Activated CD8-positive, alpha-beta memory T cell treated with anti-CD3 and anti-CD28 coated beads for 4 hours (primary cell): ENCODE measurements at places on chromosomes 6 and 20.

DNA sequence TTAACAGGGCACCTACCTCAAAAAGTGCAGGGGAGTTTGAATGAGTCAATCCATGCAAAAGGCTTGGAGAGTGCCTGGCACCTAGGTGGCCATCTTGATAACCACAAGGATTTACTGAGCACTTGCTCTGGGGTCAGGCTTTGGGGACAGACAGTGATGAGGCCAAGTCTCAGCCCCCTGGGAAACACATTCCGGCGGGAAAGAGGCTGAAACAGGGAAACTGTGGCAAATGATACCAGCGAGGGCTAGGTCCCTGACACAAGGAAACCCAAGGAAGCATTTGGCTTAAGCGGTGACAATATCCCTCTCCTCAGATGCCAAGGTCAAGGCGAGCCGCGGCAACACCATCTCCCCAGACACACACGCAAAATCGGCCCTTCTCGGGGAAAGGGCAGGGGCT is 527 bp upstream of the DOK5 start:
- no peak for DNase-seq

DNA sequence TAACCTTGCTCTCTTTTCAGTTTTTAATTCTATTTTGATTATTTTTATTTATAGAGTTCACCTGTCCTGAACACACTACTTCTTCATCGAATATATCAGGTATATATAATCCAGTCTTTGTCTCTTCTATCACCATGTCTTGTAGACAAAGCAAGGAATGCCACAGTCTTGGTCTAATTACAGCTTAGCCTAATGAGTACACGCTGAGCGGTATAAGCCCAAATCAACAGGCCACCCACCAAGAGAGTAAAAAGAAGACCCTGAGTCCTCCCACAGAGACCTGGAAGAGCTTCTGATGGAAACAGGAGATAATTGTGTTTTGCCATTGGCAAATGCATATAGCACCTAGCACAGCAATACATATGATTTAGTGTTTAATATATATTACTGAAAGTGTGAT is 68.7 kb upstream of the TCF21 start:
- DNase-seq, result no peak

GRCh38 chr6:38024908-38025307 is 205.4 kb downstream of the ZFAND3 start:
- no peak for DNase-seq

DNA sequence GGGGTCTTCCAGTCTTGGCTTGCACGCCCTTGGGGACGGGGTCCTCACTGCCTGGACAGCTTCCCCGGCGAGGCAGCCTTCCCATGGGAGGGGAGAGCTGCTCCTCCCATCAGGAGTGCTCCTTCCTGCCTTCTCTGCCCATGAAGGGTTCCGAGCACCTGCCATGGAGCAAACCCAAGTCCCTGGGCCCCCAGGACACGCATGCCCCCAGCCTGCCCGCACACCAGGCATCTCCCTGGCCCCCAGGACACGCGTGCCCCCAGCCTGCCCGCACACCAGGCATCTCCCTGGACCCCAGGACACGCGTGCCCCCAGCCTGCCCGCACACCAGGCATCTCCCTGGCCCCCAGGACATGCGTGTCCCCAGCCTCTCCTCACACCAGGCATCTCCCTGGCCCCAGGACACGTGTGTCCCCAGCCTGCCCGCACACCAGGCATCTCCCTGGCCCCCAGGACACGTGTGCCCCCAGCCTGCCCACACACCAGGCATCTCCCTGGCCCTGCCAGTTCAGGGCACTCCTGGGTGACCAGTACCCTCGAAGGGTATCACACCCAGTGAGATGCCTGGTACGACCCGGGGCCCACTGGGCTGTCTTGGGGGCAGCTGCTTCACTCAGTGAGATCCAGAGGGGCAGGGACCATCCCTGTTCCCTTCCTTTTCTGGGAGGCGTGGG is 21.7 kb downstream of the COL20A1 start:
- DNase-seq, result no peak

DNA sequence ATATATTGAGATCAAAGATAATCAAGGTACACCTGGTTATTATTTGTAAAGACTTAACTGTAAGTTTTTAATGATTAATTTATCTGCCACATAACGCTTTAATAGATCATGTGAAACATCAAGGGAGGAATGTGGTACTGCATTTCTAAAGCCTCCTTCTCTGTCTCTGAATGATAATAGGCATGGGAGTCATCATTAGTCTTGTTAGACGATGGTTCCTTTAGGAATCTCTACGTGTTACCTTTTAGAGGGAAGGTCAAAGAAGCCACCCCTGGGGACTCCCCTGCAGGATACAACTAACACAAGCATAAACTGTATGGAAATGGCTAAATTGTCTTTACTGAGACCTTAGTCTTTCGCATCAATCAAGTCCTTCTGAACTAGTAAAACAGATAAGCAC is 173.6 kb upstream of the MCHR2 start:
- no peak for DNase-seq

DNA sequence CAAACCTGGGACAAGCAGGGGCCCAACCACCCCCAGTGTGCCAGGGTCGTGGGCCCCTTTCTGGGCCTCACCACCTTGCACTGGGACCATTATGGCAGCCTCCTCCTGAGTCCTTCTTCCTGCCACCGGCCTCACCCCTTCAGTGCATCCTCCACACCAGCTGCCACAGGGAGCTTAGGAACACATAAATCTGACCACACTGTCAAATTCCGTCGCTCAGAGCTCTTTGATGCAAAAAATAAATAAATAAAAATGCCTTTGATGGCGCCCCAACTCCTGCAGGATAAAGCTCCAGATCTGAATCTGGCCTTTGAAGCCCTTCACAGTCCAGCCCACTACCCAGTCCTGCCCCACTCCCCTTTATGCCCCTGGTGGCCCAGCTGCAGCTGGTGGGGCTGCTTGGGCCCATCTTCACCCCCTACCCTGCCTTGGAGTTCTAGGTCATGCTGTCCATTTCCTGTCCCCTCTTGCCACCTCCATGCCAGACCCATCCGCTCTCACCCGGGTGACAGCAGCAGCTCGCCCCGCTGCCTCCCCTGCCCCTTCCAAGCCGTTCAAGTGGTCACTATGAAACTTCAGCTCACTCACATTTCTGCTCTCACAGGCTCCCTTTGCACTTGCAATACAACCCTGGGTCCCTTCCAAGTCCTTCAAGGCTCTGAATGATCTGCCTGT is 16.0 kb downstream of the MYH7B start:
- no peak for DNase-seq
